ENCODE measurements at places on chromosomes 6 and 20. TPM values are rescaled to one million over a fixed set of nuclear protein-coding genes. Genes with fewer than 3 reads are reported as not detected.
A peak's percentile ranks its signal among the peaks of the same experiment; 100 is the strongest.

GRCh38 chr6:42898891-42899361, 16.9 kb upstream of the PTCRA start:
- peak; percentile 53 for DNase-seq

- peak; percentile 39 for DNase-seq
These were observed 213.1 kb downstream of the BTBD3 start for GRCh38 chr20:12130781-12131180.

GRCh38 chr6:25700761-25701160, 48.7 kb downstream of the SCGN start:
- DNase-seq: no peak

DNA sequence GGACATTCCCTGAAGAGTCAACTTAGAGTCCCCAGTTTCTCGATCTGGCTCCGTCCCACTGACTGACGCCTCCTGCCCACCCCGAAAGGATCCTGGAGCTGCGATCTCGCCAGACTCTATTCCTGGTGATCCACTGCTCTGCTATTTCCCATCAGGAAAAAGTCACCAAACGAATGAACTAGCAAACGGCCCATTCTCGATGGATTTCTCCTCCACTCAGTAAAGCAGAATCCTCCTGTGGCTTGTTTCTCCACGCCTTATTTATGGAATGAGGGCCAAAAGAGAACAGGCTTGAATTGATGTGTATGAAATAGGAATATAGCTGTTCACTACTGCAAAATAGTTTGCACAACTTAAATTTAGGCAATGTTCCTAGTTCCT, 5.4 kb downstream of the NKX2-4 start:
- DNase-seq: no peak

GRCh38 chr6:163324688-163325389, 89.7 kb upstream of the QKI start:
- DNase-seq: peak; percentile 42

Gene CDH26
- 0.50 TPM for total RNA-seq

Gene PDSS2
- total RNA-seq: 12.1 TPM

Gene RSPO4
- not detected for total RNA-seq

Gene MTFR2
- total RNA-seq: 0.26 TPM

Gene LHFPL5
- not detected for total RNA-seq

Gene PHACTR1
- total RNA-seq: 0.26 TPM

Gene SFT2D1
- 34.2 TPM for total RNA-seq

All from fibroblast of lung (primary cell).